ENCODE measurements at places on chromosomes 7 and 10.

GRCh38 chr7:128448751-128449302, 6.9 kb upstream of the HILPDA start:
- no peak for DNase-seq

- DNase-seq: no peak
These were observed 137.3 kb downstream of the ANLN start for GRCh38 chr7:36526863-36527548.

- no peak for DNase-seq
These were observed 24.4 kb upstream of the ETV1 start for GRCh38 chr7:14013898-14014297.

- DNase-seq: no peak
These were observed 33.9 kb upstream of the ARL4A start for GRCh38 chr7:12653518-12653917.

DNA sequence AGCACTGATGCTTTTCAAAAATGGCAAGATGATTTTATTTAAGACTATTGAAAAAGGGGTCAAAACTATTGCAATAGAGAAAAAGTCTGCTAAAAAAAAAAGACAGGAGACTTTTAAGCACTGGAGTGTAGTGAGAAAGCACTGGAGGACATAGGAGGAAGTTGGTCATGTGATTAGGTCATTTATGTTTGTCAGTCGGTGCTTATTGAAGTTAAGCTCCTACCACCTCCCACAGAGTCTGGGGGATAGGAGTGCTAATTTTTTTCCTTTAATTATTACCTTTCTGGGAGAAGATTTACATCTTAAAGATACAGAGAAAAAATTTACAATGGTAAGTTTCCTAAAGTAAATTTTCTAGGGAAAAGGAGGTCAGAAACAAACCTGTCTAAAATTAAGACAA, 80.2 kb upstream of the TMEM229A start:
- DNase-seq: no peak

GRCh38 chr10:46220872-46221538, 65.8 kb upstream of the ANTXRL start:
- DNase-seq: no peak

- DNase-seq: no peak
These were observed 83.8 kb downstream of the CTNNA3 start for GRCh38 chr10:67612176-67612575.

- no peak for DNase-seq
These were observed 336.8 kb upstream of the IGFBP3 start for GRCh38 chr7:46257761-46258448.

DNA sequence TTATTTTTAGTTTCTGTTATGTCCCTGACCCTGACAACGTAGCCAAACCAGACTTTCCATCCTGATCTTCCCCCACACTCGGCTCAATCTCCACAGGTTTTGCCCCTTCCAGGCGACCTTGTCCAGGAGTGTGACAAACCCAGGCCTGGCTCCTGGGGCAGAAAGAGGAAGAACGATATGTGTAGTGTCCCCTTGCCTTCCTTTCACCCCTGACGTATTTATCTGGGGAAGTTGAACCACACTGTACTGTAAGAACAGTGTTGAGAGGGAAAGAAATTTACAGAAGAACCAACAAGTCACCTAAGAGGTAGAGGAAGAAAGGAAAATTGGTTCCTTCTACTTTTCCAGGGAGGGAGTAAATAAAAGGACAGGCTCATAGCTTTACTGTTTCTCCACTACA, 158.0 kb downstream of the VTI1A start:
- DNase-seq: no peak

- no peak for DNase-seq
These were observed 31.6 kb downstream of the ZNF117 start for GRCh38 chr7:64959072-64959747.

DNA sequence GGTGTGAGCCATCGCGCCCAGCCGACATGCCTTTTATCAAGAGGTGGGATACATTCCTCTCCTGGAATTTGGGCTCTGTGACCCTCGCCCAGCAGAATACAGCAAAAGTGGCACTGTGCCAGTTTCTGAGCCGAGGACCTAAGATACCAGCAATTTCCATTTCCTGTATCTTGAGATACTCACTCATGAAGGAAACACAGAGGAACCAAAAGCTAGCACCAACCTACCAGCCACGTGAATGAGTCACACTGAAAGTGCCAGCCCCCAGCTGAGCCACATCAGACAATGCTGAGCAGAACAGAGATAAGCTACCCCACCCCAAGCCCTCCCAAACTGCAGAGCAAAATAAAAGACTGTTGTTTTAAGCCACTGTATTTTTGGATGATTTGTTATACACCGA, 56.3 kb downstream of the CACUL1 start:
- DNase-seq: peak; percentile 87

- DNase-seq: peak; percentile 59
These were observed 822 bp downstream of the ZNF800 start for GRCh38 chr7:127391591-127392181.

- DNase-seq: peak; percentile 51
These were observed 10.7 kb upstream of the HOXA13 start for GRCh38 chr7:27210441-27211083.

DNA sequence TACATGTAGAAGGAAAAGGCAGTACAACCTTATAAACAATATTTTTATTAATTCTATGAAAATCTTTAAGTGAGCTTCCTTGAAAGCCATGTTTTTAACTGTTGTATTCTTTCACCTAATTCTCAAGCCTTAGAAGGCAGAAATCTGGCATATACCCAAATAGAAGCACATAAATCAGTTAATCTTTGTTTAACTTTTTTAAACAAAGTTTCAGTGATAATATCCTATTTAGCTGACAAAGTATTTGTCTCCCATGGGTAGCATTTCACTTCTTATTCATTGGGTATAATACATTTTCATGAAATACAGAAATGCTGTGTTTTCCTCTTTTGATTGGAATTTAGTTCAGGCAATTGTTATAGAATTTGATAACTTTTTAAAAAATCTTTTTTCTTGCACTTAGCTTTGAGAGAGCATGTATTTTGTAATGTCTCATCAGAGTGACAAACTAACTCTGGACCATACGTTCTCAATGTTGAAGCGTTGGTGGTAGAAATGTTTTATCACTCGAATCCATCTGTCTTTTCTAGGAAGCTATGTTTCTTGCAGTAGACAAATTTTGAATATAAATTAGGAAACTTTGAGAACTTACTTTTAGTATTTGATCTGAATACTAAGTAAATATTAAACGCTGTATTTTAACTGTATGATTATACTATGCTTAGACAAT, 78.1 kb downstream of the CREM start:
- no peak for DNase-seq

- no peak for DNase-seq
These were observed 13.3 kb downstream of the ANKIB1 start for GRCh38 chr7:92259062-92259461.

DNA sequence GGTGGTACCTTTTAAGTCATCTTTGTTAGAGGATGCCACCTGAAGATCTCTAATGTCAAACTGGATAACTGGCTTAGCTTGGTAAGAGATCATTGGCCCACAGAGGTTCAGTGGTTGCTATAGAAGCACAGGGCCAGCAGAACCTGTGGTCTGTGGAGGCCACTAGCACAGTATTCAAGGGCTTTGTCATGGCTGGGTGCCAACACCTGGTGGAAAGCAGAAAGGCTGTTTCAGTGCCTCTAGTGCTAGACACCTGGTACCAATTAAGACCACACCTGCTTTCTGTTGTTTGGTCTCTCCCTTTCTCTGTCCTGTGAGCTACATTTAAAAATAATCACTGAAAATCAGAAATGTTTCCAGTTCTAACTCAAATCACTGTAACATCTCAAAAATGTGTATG, 10.0 kb upstream of the PCGF5 start:
- DNase-seq: peak; percentile 29

- peak; percentile 59 for DNase-seq
These were observed 570 bp downstream of the BMS1 start for GRCh38 chr10:42783181-42783549.

GRCh38 chr10:10141782-10142382, 875.8 kb upstream of the CELF2 start:
- DNase-seq: no peak

GRCh38 chr7:94444813-94445212, 50.1 kb downstream of the COL1A2 start:
- no peak for DNase-seq

GRCh38 chr10:70952401-70952800, 64.0 kb upstream of the PCBD1 start:
- no peak for DNase-seq

GRCh38 chr7:108330227-108330626, 126.0 kb downstream of the NRCAM start:
- no peak for DNase-seq

- peak; percentile 14 for DNase-seq
These were observed 23.2 kb upstream of the FGL2 start for GRCh38 chr7:77222819-77223218.

GRCh38 chr7:94511718-94512117, 2.1 kb downstream of the CASD1 start:
- no peak for DNase-seq

- DNase-seq: no peak
These were observed 77.5 kb downstream of the SDK1 start for GRCh38 chr7:3378390-3379150.

GRCh38 chr10:89241486-89242344, 9.9 kb downstream of the LIPA start:
- no peak for DNase-seq

DNA sequence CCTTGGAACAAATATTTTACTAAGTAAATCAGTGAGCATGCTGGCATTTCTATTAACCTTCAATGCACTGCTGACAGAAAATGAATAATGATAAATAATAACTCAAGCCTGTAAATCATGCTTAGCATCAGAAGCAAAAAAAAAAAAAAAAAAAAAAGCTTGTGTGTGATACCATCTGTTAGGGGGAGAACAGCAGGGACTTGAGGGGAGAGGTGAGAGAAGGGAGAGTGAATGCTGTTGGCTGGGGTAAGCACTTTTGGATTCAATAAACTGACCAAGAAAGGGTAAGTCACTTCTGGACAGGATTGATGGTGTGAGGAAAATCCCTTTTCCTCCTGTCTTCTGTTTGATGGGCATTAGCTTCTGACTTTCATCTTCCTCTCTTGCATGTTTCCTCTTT, 996.4 kb downstream of the KCNMA1 start:
- DNase-seq: no peak

DNA sequence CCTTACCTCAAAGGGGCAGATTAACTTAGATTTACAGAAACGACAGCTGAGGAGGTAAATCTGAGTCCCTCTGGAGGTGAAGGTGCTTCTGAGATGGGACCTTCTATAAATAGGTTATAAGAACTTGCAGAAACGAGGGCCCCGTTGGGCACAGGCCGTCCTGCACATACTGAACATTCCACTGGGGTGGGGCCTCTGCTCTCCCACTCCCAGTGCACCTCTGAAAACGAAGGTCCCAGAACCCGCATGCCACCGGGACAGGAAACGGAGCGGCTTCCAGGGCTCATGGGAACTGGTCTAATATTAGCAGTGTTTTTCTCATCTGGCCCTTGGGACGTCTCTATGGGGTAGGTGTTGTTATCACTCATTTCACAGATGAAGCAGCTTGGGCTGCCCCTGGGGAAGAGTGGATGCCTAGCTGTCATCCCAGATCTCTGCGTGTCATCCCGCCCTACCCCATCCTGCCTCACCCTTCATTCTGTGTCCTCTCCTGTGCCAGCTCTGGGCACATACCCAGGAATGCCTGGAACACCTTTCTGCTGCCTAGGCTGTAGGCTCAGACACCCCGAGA, 19.6 kb downstream of the C10orf62 start:
- DNase-seq: no peak
